ENCODE measurements at places on chromosomes 4 and X.
A peak's percentile ranks its signal among the peaks of the same experiment; 100 is the strongest.

- no peak for DNase-seq
These were observed 39.3 kb downstream of the HMX1 start for GRCh38 chr4:8832113-8832915.

DNA sequence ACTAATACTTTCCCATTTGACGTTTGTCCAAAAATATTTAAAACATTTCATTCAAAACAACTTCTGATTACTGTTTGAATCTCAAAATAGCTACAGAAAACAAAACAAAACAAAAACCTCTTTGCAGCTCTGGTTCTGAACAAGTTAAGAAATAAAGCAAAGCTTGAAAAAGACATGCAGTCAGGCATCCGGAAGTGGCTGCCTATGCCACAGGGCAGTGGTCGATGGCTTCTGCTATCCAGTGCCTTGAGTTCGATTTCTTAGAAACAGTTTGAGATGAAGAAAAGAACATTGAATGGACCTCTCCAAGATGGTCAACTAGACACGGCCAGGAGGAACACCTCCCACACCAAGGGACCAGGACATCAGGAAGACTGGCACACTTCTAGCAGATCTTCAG, 125.3 kb downstream of the SCFD2 start:
- DNase-seq: no peak

DNA sequence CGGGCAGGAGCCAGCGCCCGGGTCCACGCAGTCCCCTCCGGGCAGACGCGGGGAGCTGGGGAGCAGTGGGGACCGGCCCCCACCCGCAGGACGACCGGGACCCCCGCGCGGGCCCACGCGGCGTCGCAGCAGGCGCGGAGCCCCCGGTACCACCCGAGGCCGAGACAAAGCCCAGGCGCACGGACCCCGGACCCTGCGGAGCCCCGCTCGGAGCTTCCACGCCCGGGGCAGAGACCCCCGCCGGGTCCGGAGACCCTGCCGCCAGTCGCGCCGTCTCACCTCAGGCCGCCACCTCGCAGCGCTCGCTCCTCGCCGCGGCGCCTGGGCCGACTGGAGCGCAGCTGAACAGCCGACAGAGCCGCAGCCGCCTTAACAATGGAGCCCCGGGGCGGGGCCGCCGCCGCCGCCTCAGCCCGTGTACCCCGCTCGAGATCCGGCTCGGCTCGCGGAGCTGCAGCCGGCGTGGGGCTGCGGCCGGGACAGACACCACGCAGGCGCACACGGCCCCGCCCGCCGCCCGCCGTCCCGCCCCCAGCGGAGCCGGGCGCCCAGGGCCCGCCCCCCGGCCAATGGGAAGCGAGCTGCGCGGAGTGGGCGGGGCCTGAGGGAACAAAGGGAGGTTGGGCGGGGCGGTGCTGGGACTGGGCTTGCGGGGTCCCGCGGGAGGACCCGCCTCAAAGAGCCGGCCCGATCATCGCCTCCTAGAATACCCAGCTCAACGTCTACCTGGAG, at the start of gene AFAP1:
Gene AFAP1 (minus strand): TSS at position 485 of the 732 bp plus-strand sequence. CDS start 67,783 bp downstream, outside the sequence.
- peak; percentile 84 for DNase-seq

DNA sequence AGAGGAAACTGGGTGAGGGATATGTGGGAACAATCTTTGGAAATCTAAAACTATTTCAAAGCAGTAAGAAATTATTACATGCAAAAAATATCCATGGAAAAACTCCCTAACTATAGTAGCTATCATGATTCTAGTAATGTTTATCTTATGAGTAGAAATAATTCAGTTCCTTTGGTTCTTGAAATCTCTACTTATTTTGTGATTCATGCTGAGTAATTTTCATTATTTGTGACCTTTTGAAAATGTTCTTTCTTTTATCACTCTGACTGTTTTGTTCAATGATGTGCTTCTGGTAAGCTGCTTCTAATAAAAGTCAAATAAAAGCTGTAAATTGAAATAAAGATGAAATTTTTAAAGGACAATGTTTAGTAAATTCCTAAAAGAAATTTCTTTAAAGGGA, 40.4 kb upstream of the MAGEB10 start:
- no peak for DNase-seq

GRCh38 chr4:159209249-159209648, 106.4 kb downstream of the RAPGEF2 start:
- no peak for DNase-seq

GRCh38 chr4:142095886-142096605, 459.7 kb downstream of the IL15 start:
- peak; percentile 50 for DNase-seq

GRCh38 chr4:40924096-40924792, 174.5 kb downstream of the NSUN7 start:
- peak; percentile 54 for DNase-seq

DNA sequence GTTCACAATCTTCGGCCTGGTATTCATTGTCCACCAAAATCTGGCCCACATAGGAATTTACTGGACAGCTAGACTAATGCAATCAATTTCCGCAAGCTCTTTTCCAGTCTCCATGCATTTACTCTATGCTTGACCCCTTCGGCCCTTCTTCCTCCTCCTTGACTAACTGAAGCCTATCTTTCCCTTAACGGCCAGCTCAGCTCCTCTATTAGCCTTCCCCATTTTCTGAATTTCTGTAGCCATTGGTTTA, 1.2 kb upstream of the PHKA2 start:
- DNase-seq: no peak

GRCh38 chr4:167339781-167340180, 105.5 kb upstream of the SPOCK3 start:
- DNase-seq: no peak

GRCh38 chr4:25837107-25837506, 25.7 kb downstream of the SEL1L3 start:
- DNase-seq: no peak

DNA sequence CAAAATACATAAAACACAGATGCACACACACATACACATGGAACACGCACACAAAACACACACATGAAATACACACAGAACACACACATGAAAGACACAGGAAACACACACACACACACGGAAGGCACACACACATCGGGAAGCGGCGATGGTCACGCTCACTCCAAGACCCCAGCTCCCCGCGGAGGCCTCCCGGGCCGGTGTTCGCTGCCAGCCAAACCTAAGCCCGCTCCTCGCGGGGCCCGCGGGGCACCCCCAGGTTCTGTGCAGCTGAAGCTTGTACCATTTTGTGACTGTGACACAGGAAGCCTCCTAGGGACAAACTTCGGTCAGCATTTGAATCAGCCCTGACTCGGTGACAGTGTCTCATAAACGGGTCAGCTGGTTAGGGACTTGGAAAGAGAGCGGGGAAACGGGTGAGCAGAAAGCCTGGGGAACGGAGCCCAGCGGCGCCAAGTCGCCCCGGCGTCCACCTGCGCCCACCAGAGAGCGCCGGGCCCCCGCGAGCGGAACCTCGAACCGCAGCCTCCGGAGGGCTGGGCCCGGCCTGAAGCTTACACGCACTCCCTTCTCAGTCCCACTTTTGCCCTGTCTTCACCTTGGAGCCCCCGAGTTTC, 32.1 kb downstream of the F11 start:
- no peak for DNase-seq

DNA sequence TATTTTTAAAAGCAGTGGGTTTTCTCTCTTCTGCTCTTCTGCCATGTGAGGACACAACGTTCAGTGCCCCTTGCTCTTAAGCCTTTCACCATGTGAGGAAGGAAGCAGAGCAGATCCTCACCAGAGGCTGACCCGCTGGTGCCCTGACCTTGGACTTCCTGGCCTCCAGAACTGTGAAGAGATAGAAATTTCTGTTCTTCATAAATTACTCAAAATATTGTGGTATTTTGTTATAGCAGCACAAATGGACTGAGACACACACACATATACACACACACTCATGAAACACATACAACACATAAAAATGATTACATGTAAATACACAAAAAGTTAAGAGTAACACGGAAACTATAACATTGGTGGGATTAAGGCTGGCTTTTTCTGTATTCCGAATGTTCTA, 244.8 kb upstream of the NOCT start:
- no peak for DNase-seq

DNA sequence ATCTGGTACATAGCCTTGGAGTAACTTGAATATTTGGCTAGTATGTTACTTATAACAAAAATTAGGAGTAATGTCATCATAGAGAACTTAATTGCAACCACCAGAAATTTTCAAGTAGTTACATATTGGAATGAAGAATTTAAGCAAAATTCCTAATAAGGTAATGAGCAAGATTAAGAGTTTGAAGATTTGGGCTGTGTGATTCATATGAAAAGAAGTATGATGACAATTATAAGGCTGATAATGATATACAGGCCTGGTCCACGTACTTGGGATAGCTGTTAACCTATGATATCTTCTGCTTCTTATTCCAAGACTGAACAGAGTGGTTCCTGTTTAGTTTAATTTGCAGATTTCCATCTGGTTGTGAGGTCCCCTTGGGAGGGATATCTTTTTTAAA, 463.9 kb downstream of the RAPGEF2 start:
- no peak for DNase-seq

GRCh38 chr4:76293772-76294171, 12.8 kb upstream of the STBD1 start:
- DNase-seq: no peak

DNA sequence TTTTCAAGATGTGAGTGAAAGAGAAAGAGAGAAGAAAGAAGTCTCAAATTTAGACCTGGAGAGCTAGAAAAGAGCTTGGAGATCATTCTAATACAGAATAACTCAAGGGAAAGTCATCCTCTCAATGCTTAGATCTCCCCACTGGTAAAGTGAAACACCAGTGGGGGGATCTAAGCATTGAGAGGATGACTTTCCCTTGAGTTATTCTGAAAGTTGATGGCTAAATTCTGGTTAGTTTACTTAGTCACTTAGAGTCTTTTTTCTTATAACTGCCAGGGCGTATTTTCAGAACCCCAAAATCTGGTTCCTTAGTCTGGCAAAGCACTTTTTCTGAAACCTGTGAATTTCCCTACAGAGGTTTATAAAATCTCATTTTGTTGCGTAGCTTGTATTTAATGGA, 198.6 kb downstream of the ARHGAP24 start:
- DNase-seq: no peak

DNA sequence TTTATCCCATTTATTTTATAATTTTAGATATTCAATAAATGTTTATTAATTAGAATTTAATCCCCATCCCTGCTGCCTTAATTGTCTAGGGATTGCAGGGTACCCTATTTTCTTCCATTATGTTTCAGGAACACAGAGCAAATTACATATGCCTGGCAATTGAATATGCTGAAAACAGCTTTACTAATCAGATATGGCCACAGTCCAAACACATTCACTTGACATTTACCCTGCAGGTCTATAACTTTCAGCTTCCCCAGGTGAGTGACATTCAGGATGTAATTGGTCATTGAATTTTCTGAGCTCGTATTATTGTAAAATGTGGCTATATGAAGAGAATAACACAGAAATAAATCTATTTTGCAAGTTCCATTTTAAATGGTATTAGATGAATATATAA, 218.7 kb upstream of the NDST4 start:
- no peak for DNase-seq

GRCh38 chrX:34546366-34546765, 110.7 kb downstream of the TMEM47 start:
- DNase-seq: no peak

DNA sequence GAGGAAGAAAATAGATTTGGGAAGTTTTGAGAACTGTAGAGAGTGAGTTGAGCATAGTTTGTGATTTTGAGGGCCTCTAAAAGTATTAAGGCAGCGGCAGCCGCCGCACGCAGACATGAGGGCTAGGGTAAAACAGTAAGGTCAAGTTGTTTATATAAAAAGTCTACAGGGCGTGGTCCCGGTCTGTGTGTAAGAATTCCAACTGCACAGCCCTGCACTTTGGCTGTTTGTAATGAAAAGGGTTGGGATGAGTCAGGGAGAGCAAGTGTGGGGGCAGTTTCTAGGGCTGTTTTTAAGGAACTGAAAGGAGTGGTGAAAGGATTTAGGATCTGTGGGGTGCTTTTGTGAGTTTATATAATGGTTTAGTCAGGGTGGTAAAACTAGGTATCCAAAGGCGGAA, 55.0 kb downstream of the BEX3 start:
- DNase-seq: no peak

DNA sequence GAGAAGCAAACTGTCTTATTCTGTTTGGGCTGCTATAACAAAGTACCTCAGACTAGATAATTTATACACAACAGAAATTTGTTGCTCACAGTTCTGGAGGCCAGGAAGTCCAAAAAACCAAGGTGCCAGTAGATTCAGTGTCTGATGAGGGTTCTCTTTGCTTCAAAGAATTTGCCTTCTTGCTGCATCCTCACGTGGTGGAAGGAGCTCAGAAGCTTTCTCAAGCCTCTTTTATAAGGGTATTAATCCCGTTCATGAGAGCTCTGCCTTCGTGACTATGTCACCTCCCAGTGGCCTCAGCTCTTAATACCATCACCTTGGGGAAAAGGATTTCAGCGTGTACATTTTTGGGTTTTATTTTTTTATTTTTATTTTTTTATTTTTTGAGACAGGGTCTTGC, 20.1 kb downstream of the CA5B start:
- no peak for DNase-seq

- DNase-seq: no peak
These were observed 240.7 kb upstream of the TRAM1L1 start for GRCh38 chr4:117326091-117326490.

DNA sequence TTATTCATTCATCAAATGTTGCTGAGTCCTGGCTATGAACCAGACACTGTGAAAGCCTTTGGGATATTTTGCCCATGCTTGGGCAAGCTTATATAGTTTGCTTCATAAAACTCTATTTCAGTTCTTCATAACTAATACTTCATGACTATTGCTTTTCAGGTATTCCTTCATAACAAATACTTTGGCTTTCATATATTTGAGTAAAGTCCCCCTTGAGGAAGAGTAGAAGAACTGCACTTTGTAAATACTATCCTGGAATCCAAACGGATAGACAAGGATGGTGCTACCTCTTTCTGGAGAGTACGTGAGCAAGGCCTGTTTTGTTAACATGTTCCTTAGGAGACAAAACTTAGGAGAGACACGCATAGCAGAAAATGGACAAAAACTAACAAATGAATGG, 1.7 kb upstream of the AFP start:
- no peak for DNase-seq

- DNase-seq: peak; percentile 65
These were observed 147.9 kb downstream of the NSUN7 start for GRCh38 chr4:40897557-40898203.

- DNase-seq: no peak
These were observed 248.0 kb downstream of the SPATA18 start for GRCh38 chr4:52299120-52299519.

- no peak for DNase-seq
These were observed 26.4 kb downstream of the DHRSX start for GRCh38 chrX:2474280-2474962.

DNA sequence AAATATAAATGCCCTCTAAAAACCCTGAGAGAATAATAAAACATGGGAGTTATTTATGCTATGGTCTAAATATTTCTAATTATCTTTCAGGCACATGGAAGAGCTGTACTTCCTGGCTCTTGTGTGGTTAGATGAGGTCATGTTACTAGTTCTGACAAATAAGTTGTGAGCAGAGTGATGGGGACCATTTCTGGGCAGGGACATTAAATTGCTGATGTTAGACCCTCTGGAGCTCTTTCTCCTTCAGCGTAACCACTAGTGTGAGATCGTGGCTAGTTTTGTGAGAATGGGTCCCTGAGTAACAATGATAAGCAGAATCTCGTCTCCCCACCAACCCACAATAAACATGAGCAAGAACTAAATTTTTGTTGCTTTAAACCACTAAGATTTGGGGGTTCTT, 108.0 kb downstream of the MAML3 start:
- no peak for DNase-seq

Data from COLO829 (cell line).